A549 treated with RU486 at 1 μM for 4 hours (cell line): ENCODE measurements at places on chromosomes 5 and 9. TPM values are rescaled to one million over a fixed set of nuclear protein-coding genes. Genes with fewer than 3 reads are reported as not detected.

The PLEKHG4B gene
- 0.56 to 1.0 TPM (median 0.96 TPM) in 5 replicates for total RNA-seq

The FAM78A gene
- 0.22 to 0.44 TPM (median 0.35 TPM) in 5 replicates for total RNA-seq

The PCDHB11 gene
- total RNA-seq: 0.06 to 0.14 TPM (median 0.07 TPM) in 4 of 5 replicates, not detected in the other

The KCNN2 gene
- total RNA-seq: 0.10 to 0.24 TPM (median 0.17 TPM) in 4 of 5 replicates, not detected in the other

The IQGAP2 gene
- 1.0 to 1.8 TPM (median 1.3 TPM) in 5 replicates for total RNA-seq

The RLN1 gene
- total RNA-seq: not detected in 5 replicates

The PHF24 gene
- total RNA-seq: 0.12 to 0.31 TPM (median 0.20 TPM) in 4 of 5 replicates, not detected in the other

The DDX4 gene
- total RNA-seq: not detected in 5 replicates

The GPR150 gene
- 0.07 to 0.26 TPM (median 0.19 TPM) in 4 of 5 replicates, not detected in the other for total RNA-seq

The DAB2IP gene
- 9.0 to 13.4 TPM (median 12.4 TPM) in 5 replicates for total RNA-seq

The SLC38A9 gene
- 20.3 to 33.2 TPM (median 25.8 TPM) in 5 replicates for total RNA-seq

The NR5A1 gene
- 0.03 to 0.05 TPM in 2 of 5 replicates, not detected in the others for total RNA-seq

The BTNL3 gene
- total RNA-seq: not detected in 5 replicates

The PCDHGA2 gene
- 0.38 to 0.87 TPM (median 0.47 TPM) in 5 replicates for total RNA-seq

The ZBTB34 gene
- total RNA-seq: 2.3 to 3.9 TPM (median 3.8 TPM) in 5 replicates

The CDX1 gene
- total RNA-seq: not detected in 5 replicates
